ENCODE measurements at places on chromosomes 4 and X.

DNA sequence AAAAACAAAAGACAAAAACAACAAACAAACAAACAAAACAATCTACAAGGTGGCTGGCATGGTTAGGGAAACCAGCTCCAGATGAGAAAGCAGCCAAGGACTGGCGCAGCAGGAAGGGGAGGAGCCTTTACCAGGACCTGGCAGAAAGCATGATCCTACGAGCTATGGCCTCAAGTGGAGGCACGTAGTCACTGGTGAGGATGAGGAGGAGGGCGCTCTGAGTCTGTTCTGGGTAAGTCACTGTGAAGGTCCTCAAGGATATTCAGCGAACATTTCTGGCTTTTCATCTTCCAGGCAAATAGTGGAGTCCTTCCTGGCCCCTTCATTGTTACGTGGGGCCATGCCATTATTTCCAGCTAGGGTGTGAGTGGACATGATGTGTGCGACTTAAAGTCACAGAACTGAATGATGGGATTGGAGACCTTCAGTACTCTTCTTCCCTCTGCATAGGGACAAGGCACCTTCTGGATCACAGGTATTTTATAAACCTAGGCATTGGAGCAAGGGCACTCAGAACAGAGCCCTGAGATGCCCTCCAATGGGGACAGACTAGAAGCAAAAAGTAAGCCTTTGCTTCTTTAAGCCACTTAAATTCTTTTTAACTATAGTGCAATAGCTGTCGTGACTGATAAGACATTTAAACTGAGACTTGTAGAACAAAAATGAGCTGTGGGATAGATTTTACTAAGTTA is 771.3 kb downstream of the RAB28 start:
- no peak for DNase-seq

- DNase-seq: no peak
Measured at GRCh38 chr4:93791570-93792195, 36.9 kb upstream of the ATOH1 start.

DNA sequence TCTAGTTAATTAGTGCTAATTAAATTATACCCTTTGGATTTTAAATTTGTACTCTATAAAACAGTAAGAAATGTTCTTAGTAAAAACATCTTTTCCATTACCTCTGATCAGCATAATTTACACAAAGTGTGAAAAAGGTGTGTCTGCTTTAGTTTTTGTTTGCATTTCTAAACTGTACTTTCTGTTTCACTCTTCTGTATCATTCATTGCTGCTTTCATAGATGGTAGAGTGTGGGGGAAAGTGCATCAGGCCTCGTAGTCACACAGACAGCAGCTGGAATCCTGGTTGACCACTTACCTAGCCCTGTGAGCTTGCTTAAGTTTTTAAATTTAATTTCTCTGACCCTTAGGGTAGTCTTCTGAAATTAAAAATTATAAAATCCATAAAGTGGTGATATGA is 275.4 kb upstream of the PITX2 start:
- no peak for DNase-seq

DNA sequence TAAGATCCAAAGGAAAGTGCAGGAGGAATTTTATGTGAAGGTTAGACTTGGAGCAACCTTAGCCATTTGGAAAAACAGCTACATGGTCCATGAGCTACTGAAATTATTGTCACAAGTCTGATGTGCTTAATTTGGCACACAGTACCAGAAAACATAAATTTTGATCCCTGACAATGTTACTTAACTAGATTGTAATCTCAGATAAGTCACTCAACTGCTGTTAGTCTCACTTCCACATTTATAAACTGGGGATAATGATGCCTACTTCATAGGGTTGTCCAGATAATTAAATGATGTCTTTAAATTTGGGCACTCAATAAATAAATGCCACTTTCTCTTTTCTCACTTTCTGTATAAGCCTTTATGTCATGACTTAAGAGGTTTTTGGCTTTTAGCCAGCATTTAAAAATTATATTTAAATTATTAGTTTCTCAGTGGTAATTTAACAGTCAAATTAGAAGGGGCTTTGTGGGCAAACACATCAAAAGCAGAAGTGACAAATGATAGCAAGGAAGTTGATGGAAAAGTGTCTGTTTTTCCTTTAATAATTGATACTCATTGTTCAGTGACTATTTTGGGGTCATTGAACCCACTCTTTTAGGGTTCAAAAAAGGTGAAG is 58.3 kb downstream of the PAQR3 start:
- DNase-seq: no peak

DNA sequence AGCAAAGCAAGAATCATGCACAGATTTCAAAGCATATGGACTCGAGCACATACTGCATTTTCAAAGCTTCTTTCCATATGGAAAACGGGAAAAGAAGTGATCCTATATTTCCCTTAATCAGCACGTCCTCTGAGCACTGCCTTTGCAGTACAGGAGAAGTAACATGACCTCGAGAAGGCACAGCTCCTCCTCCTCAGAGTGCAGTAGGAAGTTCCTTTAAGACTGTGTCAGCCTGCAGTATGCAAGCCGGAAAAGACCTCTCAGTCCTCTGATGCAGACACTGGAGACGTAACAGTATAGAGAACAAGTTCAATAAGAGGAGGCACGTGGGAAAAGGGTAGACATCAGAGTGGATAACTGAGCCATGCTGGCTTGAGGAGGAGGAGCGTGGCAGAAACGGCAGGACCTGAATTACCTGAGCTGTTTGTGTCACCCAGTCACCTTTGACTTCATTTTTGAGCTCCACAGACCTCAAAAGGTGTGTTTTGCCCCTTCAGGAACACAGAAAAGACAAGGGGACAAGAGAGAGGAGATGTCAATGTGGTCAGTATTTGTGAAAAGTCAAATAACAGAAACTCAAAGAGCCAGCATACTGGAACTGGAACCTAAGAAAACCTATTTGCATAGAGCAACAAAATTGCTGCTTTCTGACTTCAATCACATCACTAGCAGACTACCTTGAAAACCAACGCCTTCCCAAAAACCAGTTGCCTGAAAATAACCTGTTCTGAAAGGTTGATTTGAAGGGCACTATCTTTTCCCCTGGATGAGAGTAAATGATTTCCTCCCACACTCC is 20.8 kb downstream of the IRF2 start:
- no peak for DNase-seq

DNA sequence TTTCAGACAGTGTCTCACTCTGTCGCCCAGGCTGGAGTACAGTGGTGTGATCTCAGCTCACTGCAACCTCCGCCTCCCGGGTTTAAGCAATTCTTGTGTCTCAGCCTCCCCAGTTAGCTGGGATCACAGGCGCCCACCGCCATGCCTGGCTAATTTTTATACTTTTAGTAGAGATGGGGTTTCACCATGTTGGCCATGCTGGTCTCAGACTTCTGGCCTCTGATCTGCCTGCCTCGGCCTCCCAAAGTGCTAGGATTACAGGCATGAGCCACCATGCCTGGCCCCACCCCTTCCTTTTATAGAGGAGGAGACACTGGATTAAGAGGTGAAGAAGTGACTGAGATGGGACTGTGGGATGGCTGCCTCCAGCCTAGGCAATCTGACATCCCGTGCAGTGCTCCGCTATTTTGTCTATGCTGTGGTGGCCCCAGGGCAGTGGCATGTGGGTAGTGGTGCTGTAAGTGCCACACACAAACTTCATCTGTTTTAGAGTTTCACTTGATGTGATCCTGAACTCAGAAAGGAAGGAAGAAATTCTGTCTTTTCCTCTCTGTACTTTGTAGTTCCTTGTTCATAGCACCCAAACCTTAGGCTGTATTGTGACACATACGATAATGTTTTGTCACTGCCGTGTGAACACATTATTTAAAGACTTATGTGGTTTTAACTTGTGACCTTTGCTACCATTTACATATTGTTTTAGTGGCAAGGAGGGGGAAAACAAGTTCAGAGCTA is 48.9 kb downstream of the FNIP2 start:
- no peak for DNase-seq

GRCh38 chrX:41900321-41900720 is 23.0 kb downstream of the CASK start:
- no peak for DNase-seq

DNA sequence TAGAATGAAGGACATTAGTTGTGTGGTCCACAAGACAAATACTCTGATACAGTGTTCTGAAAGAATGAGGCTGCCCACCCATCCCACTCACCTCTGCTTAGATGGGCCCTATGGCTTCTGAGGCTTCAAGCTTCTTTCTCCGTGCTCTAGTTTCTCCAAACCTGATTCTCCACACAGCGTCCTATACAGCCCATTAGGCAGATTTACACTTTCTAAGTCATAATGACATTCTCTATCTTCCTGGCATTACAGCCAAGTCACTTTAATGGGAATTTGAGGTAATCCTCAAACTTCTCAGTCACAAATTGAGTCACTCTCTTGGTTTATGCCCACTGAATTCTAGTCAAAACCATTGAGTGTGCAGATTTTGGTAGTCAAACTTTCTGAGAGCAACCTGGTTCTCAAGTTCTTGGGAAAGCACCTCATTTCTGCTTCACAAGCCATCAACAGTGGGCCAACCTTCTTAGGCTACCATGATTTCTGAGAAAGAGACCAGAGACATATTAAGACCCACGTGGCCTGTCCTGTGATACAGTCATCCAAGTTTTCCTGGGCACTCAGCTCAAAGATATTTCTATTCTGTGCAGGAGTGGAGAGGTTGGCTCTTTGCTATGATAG is 6.2 kb upstream of the SETD7 start:
- DNase-seq: no peak

GRCh38 chr4:136246876-136247275 is 1285.4 kb downstream of the PCDH18 start:
- DNase-seq: no peak
